ENCODE measurements at places on chromosomes 16 and 17. TPM values are rescaled to one million over a fixed set of nuclear protein-coding genes. Genes with fewer than 3 reads are reported as not detected.

GRCh38 chr16:49740256-49740655 is 115.7 kb downstream of the ZNF423 start:
- no peaks in the 10 kb centered on the region for H3K27me3 ChIP-seq
- no peak for DNase-seq
- no peak overlapping the region for H3K4me3 ChIP-seq

DNA sequence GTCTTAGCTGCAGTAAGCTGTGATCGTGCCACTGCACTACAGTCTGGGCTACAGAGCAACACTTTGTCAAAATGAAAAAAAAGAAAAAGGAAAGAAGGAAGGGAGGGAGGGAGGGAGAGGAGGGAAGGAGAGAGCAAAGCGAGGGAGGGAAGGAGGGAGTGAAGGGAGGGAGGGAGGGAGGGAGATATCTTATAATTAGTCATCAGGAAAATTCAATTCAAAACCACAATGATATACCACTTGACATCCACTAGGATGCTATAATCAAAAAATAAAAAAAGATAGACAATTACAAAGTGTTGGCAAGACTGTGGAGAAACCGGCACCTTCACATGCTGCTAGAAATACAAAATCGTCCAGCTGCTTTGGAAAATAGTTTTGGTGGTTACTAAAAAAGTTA is 93.8 kb downstream of the CDC27 start:
- no peaks in the 10 kb centered on the region for H3K27me3 ChIP-seq
- H3K27ac ChIP-seq, result no peak overlapping the region
- H3K36me3 ChIP-seq, result peaks cover 6% of the 10 kb centered on the region
- no peak overlapping the region for H3K4me3 ChIP-seq
- H3K4me1 ChIP-seq, result peaks cover 6% of the 10 kb centered on the region

DNA sequence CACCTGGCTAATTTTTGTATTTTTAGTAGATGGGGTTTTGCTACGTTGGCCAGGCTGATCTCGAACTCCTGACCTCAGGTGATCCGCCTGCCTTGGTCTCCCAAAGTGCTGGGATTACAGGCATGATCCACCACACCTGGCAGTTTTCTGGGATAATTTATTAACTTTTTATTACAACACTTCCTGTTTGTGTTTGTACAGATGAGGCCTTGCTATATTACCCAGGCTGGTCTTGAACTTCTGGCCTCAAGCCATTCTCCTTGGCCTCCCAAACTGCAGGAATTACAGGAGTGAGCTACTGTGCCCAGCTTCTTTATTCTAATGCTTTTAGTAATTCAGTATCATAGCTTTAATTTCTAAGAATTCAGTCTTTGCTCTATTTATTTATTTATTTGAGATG is 16.1 kb upstream of the SPN start:
- no peaks in the 10 kb centered on the region for H3K36me3 ChIP-seq
- no peak for DNase-seq
- no peaks in the 10 kb centered on the region for H3K27me3 ChIP-seq
- H3K4me3 ChIP-seq, result no peak overlapping the region
- H3K27ac ChIP-seq, result no peak overlapping the region

DNA sequence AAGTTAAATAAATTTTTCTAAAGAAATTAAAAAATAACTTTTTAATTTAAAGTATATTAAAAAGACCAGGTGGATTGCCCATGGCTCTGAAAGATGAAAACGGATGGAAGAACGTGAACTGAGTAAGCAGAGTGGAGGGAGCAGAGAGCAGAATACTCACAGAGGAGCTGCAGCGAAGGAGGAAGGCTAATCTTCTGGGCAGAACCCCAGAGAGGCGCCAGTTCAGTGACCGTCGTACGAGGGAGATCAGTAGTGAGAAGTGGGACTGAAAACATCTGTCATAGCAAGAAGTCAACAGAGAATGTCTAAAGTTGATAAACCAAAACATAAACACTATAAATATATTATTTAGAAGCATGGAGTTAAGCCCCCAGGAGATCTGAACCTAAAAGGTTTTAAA is 34.9 kb downstream of the UBE2G1 start:
- no peak overlapping the region for H3K4me3 ChIP-seq
- DNase-seq, result no peak
- peaks cover 30% of the 10 kb centered on the region for H3K4me1 ChIP-seq
- peak overlapping the region; percentile 23 for H3K27ac ChIP-seq
- no peaks in the 10 kb centered on the region for H3K36me3 ChIP-seq

DNA sequence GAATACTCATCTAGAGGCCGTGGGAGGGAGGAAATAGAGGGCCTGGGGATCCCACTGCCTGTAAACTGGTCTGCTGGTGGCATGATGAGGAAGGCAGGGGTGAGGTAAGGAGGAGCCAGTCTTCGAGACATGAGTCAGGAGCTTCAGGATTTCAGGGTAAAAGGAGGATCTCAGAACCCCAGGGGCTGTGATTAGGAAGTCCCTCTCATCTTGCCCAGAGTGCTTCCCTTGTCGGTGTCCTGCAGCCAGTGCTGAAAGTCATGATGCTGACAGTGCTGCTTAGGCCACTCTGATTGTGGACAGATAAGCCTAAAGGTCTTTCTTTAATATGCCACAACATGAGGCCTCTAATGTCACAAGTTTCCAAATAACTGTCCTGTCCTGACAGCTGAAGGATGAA is 29.6 kb downstream of the COG4 start:
- H3K36me3 ChIP-seq, result peaks cover 57% of the 10 kb centered on the region
- H3K4me1 ChIP-seq, result no peaks in the 10 kb centered on the region
- no peak overlapping the region for H3K4me3 ChIP-seq
- no peak overlapping the region for H3K27ac ChIP-seq

GRCh38 chr16:86121374-86122010 is 222.5 kb downstream of the IRF8 start:
- H3K27me3 ChIP-seq, result peaks cover 23% of the 10 kb centered on the region
- H3K4me1 ChIP-seq, result no peaks in the 10 kb centered on the region
- H3K27ac ChIP-seq, result no peak overlapping the region
- no peak overlapping the region for H3K4me3 ChIP-seq

- peaks cover under 1% of the 10 kb centered on the region for H3K27me3 ChIP-seq
- H3K4me1 ChIP-seq, result no peaks in the 10 kb centered on the region
- H3K27ac ChIP-seq, result no peak overlapping the region
- H3K4me3 ChIP-seq, result no peak overlapping the region
- H3K36me3 ChIP-seq, result no peaks in the 10 kb centered on the region
- DNase-seq, result no peak
Observed at GRCh38 chr17:50414808-50415207, 11.2 kb upstream of the ACSF2 start.

DNA sequence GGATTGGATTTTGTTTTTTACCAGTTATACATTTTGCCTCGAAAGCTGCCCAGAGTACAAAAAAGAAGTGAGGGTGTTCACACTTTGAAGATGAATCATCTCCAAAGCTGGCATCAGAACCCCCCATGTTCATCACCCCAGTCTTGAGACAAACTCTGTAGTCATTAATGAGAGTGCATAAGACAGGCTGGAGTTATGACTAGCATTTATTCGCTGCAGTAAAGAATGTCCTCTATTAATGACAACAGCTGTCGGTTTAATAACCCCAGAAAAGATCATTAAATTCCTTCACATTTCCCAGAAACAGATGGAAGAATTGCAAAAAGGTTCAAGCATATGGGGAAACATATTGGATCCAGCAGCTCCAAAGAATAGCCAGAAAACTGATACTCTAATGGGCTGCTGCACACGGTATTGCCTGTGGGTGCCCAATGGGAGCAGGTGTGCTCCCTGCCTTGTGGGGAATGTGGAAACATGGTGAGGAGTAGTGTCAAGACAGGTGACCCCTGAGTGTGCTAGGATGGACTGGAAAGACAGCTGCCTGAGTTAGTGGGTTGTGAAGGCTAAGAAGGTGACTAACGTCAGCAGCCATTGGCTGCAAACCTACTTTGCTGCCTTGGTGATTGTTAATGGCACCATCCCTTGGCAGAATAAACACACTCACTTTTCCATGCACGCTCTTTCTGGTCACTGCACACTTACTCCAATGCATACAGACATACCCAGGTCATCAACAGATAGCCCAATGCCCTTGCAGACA is 81.9 kb downstream of the AIPL1 start:
- no peaks in the 10 kb centered on the region for H3K4me1 ChIP-seq
- H3K27me3 ChIP-seq, result no peaks in the 10 kb centered on the region
- no peak for DNase-seq
- H3K4me3 ChIP-seq, result no peak overlapping the region

The CHST6 gene
- total RNA-seq, result 1.1 TPM

The WNT9B gene
- total RNA-seq, result 0.36 TPM

- no peaks in the 10 kb centered on the region for H3K27me3 ChIP-seq
- peak overlapping the region; percentile 84 for H3K4me3 ChIP-seq
- peaks cover 51% of the 10 kb centered on the region for H3K4me1 ChIP-seq
- H3K27ac ChIP-seq, result peak overlapping the region; percentile 95
- peak; percentile 97 for DNase-seq
Observed at GRCh38 chr17:17837380-17837821, 615 bp upstream of the SREBF1 start.

DNA sequence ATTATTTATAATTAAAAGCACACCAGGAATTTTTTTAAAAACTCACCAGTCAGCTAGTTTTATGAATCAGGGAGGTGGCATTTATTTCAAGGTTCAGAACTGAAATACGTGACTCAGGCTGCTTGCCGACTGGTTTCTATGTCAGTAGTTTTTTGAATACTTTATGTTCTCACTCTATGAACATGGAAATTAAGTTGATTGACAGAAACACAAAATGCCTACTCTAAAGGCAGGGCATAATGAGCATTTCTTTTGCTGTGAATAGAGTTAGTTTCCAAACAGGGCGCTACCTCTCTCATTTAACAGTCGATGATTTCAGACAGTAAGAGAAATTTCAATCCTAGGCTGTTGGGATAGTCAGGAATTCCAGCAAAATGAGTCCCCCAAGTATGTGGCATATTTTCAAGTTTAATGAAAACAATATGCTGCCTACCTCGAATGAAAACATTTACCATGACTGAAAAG is 6.7 kb downstream of the HS3ST3B1 start:
- peak overlapping the region; percentile 69 for H3K4me3 ChIP-seq
- H3K27ac ChIP-seq, result peak overlapping the region; percentile 96
- H3K27me3 ChIP-seq, result no peaks in the 10 kb centered on the region
- H3K36me3 ChIP-seq, result no peaks in the 10 kb centered on the region
- peaks cover 45% of the 10 kb centered on the region for H3K4me1 ChIP-seq
- peak; percentile 89 for DNase-seq

- DNase-seq, result no peak
- no peak overlapping the region for H3K4me3 ChIP-seq
- peaks cover 2% of the 10 kb centered on the region for H3K4me1 ChIP-seq
- H3K27ac ChIP-seq, result no peak overlapping the region
- H3K36me3 ChIP-seq, result no peaks in the 10 kb centered on the region
Observed at GRCh38 chr16:75065149-75065505, 51.5 kb downstream of the LDHD start.

The ATP2A3 gene
- total RNA-seq, result 1.8 TPM

GRCh38 chr16:65509172-65509571 is 387.3 kb upstream of the CDH11 start:
- H3K4me3 ChIP-seq, result no peak overlapping the region
- no peak for DNase-seq
- no peaks in the 10 kb centered on the region for H3K27me3 ChIP-seq
- no peaks in the 10 kb centered on the region for H3K36me3 ChIP-seq
- no peak overlapping the region for H3K27ac ChIP-seq

- no peak overlapping the region for H3K4me3 ChIP-seq
- H3K4me1 ChIP-seq, result peaks cover 28% of the 10 kb centered on the region
- no peaks in the 10 kb centered on the region for H3K36me3 ChIP-seq
- H3K27me3 ChIP-seq, result peaks cover 3% of the 10 kb centered on the region
Observed at GRCh38 chr17:39231091-39231561, 5.4 kb upstream of the STAC2 start.
